Amygdala (tissue), 56 donors: ENCODE measurements at places on chromosomes 11 and 22.

- DNase-seq, result no peak
Measured at GRCh38 chr22:31828739-31829138, 74.9 kb downstream of the DEPDC5 start.

DNA sequence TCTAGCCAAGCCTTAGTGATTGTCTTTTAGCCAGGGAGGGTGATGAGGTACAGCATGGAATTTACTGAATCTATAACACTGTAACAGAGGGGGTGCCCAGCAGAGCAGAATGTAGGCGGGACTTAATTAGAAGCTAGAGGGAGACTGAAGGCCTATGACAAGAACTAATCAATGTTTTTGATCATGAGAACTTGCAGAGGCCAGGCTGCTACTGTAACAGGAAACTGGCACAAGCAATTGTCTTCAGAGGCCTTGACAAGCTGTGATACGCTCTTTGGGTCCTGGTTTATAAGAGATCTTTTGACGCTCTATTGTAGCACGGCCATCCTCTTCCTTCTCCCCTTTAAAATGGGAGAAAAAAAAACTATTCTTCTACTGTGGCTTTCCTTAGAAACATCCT, 1297.3 kb downstream of the JRKL start:
- DNase-seq, result no peak

DNA sequence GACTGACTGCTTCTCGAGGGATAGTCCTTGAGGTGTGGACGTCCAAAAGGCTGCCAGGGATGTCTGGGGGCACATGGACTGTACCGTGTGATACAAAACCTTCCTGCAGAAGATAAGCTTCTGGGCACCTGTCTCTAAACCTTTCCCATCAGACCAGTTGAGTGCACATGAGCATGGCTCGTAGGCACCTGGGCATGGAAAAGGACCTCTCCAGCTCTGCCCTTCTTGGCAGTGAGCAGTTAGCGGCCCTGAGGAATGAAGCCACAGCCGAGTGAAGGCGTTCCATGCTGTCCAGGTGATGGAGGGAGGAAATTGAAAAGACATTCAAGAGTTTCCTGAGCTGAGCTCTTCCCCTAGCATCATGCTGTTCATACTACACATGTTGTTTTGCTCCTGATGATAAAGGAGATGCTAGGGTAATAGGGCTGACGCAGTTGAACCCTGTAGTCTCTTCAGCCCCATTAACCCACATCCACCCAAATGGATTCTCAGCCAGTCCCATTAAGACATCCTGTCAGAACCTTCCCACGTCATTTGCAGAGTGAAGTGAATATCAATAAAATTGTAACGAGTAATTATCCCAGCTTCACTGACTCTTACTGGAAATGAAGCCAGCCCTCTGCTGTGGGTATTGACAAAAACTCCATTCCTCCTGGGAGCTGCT, 138.6 kb downstream of the KIRREL3 start:
- no peak for DNase-seq

- no peak for DNase-seq
Measured at GRCh38 chr11:17230867-17231851, 23.4 kb upstream of the PIK3C2A start.

DNA sequence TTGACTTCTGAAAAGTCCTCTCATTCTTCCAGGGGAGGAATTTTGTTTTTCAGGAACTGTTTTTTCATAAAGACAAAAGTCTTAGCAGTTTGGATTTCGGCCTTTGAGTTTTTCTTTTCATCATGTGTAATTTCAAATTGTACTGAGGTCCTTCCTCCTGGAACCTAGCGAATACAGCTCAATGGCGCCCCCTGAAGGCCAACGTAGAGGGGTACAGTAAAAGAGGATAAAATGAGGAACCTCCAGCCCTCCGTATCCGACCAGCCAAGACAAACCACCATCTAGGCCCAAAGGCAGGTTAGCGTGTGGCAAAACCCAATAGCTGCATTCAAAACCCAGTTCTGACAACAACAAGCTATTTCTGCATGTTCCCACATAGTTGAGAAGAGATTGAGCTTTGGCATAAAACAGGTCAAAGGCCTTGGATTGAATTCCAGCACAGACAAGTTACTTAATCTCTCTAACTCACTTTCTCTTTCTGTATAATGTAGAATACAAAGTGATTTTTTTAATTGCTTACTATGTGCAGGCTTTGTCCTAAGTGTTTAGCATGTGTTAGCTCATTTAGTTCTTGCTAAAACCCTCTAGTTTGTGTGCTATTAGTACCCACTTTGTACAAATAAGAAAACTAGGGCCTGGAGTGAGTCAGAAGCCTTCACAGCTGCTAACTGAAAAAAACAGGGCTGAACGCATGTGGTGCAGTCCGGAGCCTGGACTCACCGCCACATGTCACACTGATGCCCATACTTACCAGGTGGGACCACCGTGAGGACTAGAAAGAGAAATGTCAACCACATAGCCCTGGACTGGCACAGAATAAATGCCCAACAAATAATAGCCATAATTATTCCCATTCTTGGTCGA, 43.2 kb upstream of the ETS1 start:
- DNase-seq, result peak; percentile 62

DNA sequence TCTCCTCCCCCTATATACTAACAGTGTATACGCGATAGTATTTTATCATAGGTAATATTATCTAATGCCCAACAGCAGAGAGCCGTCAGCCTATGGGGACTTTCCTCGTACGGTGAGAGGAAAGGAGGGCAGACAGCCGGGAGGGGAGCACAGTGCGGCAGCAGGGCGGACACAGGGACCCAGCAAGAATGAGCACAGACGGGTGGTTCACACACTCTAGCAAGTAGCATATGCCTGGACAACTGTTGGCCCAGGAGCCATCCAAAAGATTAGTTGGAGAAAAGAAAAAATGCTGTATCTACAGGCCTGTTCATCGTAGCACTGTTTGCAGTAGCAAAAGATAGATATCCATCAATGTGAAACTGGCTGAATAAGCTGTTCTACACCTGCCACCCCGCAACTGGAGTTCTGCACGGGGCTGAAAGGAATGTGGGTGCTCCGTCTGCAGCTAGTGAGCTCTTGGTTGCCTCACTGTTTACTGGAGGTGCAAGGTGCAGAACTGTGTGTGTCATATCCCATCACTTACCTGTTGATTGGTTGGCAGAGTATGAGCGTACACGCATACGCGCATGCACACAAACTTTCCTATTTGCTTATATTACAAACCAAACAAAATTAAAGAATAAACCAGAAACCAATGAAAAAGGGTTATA, 324.3 kb downstream of the TBC1D22A start:
- DNase-seq, result no peak

- no peak for DNase-seq
Measured at GRCh38 chr11:37671321-37671720, 1073.3 kb upstream of the RAG2 start.

GRCh38 chr11:96827164-96827563, 437.4 kb downstream of the JRKL start:
- no peak for DNase-seq

GRCh38 chr11:31997955-31998354, 92.9 kb upstream of the RCN1 start:
- no peak for DNase-seq

DNA sequence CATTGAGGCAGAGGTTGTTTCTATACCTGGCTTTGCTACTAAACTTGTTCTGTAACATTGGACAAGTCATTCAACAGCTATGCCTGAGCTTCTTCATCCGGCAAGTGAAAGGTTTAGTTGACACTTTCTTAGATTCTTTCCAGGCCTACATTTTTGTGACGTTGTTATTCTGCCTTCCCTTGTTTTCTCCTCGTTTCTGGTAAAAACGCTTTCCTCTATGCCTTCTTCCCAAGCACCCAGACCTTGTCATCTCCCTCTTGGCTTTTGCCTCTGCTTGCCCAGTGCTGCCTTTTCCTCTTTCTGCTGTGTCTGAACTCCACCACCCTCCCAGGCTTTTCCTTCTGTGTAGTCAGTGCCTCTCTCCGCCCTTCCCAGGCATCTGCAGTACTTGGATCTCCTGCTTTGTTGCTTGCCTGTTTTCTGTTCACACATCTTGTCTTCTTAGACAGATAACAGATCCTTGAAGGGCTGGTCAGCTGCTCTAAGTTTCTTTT, 1.4 kb upstream of the AMOTL1 start:
- DNase-seq, result no peak

DNA sequence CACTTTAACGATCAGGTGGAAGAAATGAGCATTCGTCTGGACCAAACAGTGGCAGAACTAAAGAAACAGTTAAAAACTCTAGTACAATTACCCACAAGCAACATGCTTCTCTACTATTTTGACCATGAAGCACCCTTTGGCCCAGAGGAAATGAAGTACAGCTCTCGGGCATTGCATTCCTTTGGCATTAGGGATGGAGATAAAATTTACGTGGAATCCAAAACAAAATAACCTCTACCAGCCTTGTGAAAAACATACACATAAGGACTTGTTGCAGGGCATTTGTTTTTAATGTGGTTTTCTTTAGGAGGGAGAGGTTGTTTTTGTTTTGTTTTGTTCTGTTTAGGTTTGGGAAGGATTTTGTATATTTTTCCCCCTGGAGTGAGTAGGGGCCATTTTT, 14.2 kb upstream of the TECTA start:
- no peak for DNase-seq

DNA sequence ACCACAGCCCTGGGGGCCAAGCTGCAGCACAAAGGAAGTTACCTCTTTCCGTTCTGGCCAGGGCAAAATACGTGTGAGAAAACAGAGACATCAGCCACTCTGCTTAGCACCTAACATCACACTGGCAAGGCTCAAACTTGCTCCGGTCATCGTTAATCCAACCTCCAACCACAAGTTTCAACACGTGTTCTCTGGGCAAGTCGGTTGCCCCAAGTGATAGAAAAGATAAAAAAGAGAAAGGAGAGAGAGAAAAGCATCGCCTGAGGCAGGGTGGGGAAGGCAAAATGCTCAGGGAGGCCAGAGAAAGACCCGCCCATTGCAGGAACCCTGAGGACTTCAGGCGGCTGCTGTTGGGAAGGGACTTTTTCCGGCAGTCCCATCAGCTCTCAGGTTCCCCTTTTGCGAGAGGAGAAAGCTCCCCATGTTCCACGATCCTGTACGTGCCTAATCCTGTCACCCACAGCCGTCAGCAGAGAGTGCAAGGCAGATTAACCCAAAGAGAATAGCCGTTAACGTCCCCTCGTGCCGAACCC, 18.5 kb upstream of the B4GALNT4 start:
- DNase-seq, result no peak

GRCh38 chr11:134643115-134644012, 231.3 kb upstream of the B3GAT1 start:
- DNase-seq, result no peak
